ENCODE measurements at places on chromosomes 7 and 10.

- DNase-seq: no peak
Observed at GRCh38 chr7:69090936-69091335, 507.3 kb upstream of the AUTS2 start.

DNA sequence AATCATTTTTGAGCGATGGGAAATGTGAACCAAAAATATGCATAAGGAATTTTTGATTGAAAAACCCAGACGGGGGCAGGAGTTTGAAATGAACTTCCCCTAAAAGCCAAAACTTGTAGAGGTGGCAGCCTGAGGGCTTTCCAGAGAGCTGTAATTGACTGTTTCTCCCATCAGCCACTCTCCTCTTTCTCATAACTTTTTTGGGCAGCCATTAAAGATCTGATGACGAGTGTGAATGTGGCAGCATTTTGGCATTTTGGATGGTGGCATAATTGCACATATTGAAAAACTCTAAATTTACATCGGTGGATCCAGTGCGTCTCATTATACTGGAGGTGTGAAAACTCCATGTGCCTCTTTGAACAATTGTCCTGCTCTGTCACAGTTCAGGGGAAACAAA lies 159.0 kb downstream of the CUX1 start:
- no peak for DNase-seq

GRCh38 chr7:155610633-155611193 lies 33.7 kb upstream of the RBM33 start:
- no peak for DNase-seq

DNA sequence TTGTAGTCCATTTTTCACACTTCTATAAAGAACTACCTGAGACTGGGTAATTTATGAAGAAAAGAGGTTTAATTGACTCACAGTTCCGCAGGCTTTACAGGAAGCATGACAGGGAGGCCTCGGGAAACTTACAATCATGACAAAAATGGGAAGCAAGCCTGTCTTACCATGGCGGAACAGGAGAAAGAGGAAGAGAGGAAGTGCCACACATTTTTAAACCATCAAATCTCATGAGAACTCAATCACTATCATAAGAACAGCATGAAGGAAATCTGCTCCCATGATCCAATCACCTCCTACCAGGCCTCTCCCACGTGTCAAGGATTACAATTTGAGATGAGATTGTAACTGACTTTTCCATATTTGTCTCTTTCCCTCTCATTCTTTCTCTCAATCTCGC lies 9.3 kb upstream of the PNPLA8 start:
- DNase-seq: no peak

DNA sequence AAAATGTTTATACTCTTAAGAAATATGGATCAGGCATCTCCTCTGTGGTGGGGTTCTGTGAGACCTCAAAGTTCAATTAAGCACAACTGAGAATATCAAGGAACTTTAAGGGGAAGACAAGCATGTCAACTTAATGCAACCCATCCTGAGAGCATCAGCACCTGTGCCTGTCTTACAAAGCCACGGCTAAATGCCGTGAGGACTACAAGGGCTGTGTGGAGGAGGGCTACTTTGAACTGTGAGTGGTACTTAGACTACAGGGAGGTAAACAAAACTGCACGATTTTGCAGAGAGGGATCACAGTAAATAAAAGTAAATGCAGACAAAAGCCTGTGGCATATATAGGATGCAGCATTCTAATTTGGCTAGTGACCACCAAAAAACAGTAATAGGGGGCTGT lies 139.1 kb downstream of the ATE1 start:
- no peak for DNase-seq

DNA sequence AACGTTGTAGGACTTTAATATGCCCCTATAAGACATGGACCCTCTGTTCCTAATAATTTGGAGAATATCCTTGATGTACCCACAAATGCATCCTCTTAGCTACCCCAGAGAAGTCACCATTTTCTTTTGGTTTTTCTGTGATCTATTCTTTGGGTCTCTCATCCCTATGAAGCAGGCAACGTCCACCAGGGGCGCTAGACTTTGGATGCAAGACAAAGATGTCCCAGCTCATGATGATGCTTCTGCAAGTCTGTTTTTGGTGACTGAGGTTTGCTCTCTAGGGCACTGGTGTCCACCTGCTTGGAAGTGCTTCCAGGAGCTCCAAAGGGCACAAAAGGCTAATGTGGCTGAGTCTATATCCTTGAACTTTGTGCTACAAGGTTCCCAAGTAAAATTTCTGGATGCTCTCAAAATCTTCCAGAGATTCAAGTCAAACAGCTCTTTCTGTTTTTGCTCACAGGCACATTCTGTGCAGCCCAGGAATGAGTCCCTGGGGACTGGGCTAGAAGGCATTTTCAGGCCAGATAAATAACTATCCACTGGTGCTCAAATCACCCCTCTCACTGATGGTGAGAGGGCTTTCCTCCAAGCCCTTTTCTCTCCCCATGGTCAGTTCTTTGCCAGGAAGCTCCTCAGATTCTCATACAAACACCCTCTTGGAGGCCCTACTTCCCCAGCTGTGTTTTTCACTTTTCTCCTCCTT lies 166.4 kb downstream of the C7orf25 start:
- peak; percentile 13 for DNase-seq

DNA sequence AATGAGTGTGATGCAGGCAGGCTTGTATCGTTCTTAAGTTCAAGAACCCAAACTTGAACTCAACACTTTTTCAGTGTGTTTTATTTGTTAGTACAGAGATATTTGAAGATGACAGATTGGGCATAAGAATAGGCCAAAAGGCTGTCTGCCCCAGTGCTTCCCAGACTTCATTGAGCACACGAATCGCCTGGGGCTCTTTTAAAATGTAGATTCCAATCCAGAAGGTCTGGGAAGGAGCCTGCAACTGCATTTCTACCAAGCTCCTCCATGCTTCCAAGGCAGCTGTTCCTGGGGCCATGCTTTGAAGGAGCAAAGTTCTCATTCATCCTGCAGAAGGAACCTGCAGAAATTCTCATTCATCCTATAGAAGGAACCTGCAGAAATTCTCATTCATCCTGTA lies 114.5 kb upstream of the INSYN2A start:
- DNase-seq: no peak

GRCh38 chr10:125762692-125763648 lies 12.7 kb downstream of the MMP21 start:
- DNase-seq: no peak

GRCh38 chr7:138238734-138239659 lies 162.7 kb downstream of the AKR1D1 start:
- DNase-seq: no peak

DNA sequence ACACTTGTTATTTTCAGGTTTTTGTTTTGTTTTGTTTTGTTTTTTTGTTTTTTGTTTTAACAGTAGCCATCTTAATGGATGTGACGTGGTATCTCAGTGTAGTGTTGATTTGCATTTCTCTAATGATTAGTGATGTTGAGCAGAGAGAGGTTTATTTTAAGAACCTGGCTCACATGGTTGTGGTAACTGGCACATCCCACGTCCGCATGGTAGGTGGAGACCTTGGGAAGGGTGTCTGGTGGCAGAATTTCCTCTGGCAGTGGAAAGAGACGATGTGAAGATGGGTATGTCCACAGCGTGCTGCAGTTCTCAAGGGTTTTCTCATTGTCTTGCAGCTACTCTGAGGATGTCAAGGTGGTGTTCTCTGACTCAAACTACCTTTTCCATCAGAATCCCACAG lies 252.2 kb downstream of the GALNT17 start:
- DNase-seq: no peak

DNA sequence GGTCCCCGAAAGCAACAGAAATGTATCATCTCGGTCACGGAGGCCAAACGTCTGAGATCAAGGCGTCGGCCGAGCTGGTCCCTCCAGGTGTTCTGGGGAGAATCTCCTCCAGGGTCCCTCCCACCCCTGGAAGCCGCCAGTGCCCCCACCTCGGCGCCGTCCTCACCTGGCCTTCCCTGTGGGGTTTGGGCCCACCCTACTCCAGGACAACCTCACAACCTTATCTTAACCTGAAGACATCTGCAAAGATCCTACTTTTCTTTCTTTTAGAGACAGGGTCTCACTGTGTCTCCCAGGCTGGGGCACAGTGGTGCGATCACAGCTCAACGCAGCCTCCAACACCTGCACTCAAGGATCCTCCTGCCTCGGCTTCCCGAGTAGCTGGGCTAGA lies 33.4 kb downstream of the ADAP1 start:
- DNase-seq: peak; percentile 16

GRCh38 chr7:2525658-2526630 lies 6.4 kb downstream of the LFNG start:
- no peak for DNase-seq
